ENCODE measurements at places on chromosomes 6 and 20.

- DNase-seq: no peak
Measured at GRCh38 chr20:9228774-9229450, 160.0 kb downstream of the PLCB4 start.

DNA sequence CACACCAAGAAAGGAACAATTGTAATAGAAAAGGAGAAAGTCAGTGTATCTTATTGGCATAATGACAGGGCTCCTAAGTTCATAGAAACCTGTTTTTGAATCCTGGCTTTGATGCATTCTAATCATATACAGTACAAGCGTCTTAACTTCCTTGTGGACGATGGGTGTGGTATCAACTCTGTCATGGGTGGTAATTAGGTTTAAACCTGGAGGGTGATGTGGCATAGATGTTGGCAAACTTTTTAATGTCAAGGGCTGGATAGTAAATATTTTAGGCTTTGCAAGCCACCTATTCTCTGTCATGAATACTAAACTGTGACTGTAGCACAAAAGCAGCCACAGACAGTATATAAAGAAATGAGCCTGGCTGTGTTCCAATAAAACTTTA, 138.7 kb upstream of the EDN1 start:
- no peak for DNase-seq

DNA sequence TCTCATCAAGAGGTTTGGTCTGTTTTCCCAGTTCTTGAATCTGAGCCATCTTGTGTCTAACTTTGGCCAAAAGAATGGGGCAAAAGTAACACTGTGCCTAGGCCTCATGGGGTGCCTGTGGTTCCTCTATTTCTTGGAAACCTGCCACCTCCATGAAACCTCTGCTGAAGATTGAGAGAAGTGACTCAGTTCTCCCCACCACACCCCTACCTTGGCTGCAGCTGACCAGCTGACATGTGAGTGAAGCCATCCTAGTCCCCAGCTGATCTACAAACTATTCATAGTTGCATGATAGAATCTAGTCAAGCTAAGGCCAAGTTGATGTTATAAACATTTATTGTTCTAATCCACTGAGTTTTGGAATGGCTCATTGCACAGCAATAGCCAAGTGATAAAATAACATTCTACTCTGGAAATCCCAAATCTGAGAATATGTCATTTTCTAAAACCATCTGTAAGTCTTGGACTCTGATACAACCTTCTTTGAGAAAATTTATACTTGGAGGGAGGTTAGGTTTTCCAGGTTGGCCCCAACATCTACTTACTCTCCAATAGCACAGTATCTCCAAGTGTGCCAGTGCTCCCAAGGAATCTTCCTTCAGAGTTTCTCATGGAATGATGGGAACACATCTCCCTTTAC, 107.0 kb upstream of the SMLR1 start:
- DNase-seq: no peak

- DNase-seq: no peak
Measured at GRCh38 chr6:127641905-127642304, 64.9 kb downstream of the C6orf58 start.

GRCh38 chr6:24799541-24799915, 811 bp upstream of the ARMH2 start:
- no peak for DNase-seq

GRCh38 chr6:19991176-19991575, 154.0 kb downstream of the ID4 start:
- DNase-seq: no peak

- DNase-seq: no peak
Measured at GRCh38 chr20:21511485-21511849, 2.4 kb downstream of the NKX2-2 start.

- no peak for DNase-seq
Measured at GRCh38 chr6:54860739-54861138, 14.2 kb downstream of the FAM83B start.

DNA sequence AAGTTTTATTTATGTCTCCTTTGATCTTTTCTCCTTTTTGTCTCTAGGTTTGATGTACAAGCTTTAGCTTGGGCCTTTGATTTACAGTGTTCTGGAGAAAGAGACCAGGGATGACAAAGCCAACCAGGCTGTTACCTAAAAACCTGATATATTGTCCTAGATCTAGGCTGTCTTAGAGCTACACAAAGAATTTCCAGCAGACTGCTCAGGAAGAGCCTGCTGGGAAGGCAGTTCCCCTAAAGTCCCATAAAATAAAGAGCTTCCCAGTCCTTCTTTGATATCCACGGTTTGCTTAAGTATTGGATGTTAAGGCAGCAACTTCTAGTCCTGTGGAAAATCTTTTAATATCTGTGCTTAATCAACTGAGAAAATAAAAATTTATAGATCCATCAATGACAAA, 70.5 kb downstream of the SHLD1 start:
- DNase-seq: no peak

DNA sequence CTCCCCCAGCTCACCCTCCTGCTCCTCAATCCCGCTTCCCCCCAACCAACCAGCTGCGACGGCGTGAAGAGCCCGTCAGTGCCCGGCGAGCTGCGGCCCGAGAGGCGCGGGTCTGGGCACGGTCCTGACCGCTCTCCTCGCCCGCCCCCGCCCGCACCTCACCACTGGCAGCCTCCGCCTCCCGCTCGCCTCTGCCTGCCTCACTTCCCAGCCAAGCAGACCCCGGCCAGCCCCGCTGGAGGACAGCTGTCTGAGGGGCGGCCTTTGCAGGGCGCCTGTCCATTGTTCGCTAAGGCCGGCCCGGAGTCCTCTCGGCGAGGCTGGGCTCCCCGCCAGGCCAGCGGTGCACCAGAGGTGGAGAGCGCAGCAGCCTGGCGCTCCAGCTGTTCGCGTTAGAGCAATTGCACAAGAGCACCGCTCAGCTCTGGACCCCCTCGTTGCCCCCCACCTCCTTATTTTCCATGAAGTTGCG, 1.3 kb downstream of the SOBP start:
- no peak for DNase-seq

- no peak for DNase-seq
Measured at GRCh38 chr6:96795481-96795880, 41.8 kb downstream of the GPR63 start.

GRCh38 chr6:80235647-80236046, 129.2 kb downstream of the BCKDHB start:
- no peak for DNase-seq

- DNase-seq: no peak
Measured at GRCh38 chr6:45376310-45377042, 1.3 kb downstream of the SUPT3H start.

All from NCI-H2081 treated with DMSO at 0.1 percent for 48 hours (cell line).